ENCODE measurements at places on chromosomes 6 and 20. TPM values are rescaled to one million over a fixed set of nuclear protein-coding genes. Genes with fewer than 3 reads are reported as not detected.

The NMBR gene
- 0.15 TPM for polyA plus RNA-seq

- no peak for DNase-seq
Observed at GRCh38 chr6:118776607-118777549, 117.1 kb upstream of the ASF1A start.

GRCh38 chr6:1705630-1706029, 95.9 kb downstream of the FOXC1 start:
- no peak for DNase-seq

- DNase-seq: no peak
Observed at GRCh38 chr6:22079783-22080182, 217.1 kb downstream of the PRL start.

Measured in urinary bladder (tissue), 4 donors.